ENCODE measurements at places on chromosomes 3 and 15.

- DNase-seq: peak; percentile 50
These were observed 28.8 kb upstream of the HDAC11 start for GRCh38 chr3:13451301-13451673.

- no peak for DNase-seq
These were observed 85.7 kb downstream of the MEGF11 start for GRCh38 chr15:66167854-66168253.

- DNase-seq: peak; percentile 35
These were observed 77.0 kb downstream of the EPHA3 start for GRCh38 chr3:89184151-89184995.

DNA sequence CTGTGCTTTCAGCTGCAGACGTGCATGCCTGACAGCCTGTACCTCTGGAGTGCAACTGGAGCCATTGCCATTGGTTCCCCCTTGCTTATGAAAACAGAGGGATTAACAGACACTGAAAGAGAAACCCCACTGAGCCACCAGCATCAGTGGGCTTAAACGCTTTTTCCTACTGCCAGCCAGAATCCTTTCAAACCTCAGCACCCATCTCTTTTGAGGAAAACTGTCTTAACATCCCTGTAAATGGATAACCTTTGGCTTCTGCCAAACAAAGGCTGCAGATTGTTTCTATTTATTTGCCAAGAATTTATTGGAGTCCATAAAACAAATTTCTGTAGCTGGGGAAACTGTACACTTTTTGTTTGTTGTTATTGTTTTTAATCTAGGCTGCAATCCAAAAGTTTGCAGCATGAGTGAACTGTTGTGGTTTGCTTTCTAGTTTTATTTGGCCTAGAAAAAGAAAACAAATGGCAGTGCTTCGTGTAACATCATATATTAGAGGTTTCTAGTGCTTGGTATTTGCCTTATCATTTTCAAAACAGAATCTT is 369.2 kb upstream of the IL12A start:
- peak; percentile 21 for DNase-seq

DNA sequence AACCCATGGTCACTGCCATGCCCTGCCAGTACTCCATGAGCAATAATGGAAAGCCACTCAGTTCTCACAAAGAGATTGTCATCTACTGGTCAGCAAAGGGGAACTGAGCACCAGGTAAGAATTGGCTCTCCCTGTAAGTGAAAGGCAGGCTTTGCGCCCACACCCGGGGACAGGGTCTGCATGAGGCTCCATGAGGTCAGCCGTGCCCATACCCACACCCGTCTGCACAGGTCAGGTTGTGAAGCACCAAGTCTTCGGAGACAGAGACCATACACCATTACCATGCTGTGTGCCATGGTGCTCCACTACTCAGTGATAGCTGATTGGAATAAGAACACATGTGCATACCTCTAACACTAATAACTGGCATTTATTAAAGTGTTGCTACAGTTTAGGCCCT is 322.9 kb downstream of the EPHB1 start:
- no peak for DNase-seq

DNA sequence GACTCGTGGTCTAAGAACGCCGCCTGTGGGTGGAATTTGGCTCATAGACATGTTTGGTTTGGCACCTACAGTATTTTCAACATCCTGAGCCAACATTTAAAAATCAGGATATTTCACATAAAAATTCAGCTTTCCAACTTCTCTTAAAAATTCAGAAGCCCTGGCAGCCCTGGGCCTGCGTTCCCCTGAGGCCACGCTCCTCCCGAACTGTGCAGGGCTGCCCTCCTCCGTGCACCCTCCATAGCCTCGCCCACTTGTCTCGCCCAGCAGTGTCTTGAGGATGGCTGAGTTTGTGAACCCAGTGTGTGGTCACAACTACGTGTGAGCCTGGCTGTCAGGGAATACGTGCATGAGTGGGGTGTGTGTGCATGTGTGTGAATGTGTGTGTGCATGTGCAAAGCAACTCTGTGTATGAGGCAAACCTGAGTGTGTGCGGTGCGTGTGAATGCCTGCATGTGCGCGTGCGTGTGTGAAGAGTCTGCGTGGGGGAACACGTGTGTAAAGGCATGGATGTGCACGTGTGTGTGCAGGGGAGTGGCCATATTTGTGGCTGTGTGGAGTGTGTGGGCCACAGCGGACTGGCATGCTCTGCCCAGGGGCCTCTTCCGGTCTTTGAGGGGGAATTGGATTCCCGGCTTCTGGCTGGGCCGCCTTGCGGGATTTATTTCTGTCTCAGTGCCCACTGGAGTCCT is 30.9 kb downstream of the PTH1R start:
- DNase-seq: peak; percentile 53

- DNase-seq: no peak
These were observed 35.9 kb upstream of the TFRC start for GRCh38 chr3:196117809-196118208.

DNA sequence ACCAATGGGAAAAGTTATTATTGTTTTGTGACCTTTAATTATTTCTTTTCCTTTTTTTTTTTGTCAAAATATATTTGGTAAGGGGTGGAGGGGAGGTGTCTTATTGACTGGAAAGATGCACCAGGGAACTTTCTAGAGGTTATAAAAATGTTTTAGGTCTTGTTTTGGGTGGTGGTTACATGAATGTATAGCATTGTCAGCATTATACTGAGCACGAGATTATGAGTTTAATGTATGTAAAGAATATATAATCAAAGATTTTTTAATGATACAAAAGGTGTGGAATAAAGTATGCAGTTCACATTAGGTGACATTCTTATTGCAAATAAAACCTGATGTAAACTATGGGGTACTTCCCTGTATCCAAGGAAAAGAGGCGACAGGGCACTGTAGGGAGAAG is 23.0 kb upstream of the MAP3K13 start:
- no peak for DNase-seq

DNA sequence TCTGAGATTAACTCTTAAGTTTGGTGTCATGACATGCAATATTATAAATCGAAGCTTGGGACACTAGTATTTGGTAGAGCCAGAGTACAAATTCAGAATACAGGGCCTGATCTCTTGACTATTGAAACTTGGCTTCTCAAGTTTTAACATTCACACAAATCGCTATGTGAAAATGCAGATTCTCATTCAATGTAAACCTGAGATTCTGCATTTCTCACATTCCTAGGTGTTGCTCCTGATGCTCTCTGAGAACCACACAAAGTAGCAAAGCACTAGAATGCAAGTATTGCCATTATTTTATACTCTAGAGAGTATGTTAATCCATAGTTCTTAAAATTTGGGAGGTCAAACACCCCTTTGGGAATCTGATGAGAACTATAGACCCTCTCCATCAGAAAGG is 47.9 kb downstream of the WDR49 start:
- DNase-seq: no peak

- peak; percentile 44 for DNase-seq
These were observed 1.4 kb downstream of the CACNA2D3 start for GRCh38 chr3:54123776-54124196.

- peak; percentile 31 for DNase-seq
These were observed 1.7 kb downstream of the TBC1D5 start for GRCh38 chr3:17740721-17741141.

DNA sequence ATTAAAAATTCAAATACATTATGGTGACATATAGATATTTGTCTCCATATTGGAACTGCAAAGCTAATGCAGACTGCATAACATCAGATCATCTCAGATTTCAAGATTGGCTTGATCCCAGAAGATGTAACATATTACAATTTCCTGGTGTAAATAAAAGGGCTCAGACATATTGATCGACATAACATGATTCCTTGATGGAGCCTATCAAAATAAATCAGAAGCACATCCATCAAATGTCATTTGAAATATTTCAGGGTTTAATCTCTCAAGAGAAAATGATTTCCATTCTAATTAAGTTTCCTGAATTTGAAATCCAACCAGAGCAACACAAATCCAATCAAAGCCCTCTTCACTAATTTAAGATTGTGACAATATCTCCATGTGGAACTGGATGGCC is 75.1 kb upstream of the UNC13C start:
- DNase-seq: no peak

- no peak for DNase-seq
These were observed 652.0 kb upstream of the NECTIN3 start for GRCh38 chr3:110419601-110420000.

- DNase-seq: no peak
These were observed 217.6 kb downstream of the SLCO3A1 start for GRCh38 chr15:92071045-92071634.

- peak; percentile 100 for DNase-seq
These were observed 17.3 kb upstream of the HRH1 start for GRCh38 chr3:11136830-11137626.

GRCh38 chr15:46174122-46174521 is 539.3 kb downstream of the SQOR start:
- no peak for DNase-seq

GRCh38 chr3:126859415-126860246 is 123.3 kb upstream of the PLXNA1 start:
- no peak for DNase-seq

DNA sequence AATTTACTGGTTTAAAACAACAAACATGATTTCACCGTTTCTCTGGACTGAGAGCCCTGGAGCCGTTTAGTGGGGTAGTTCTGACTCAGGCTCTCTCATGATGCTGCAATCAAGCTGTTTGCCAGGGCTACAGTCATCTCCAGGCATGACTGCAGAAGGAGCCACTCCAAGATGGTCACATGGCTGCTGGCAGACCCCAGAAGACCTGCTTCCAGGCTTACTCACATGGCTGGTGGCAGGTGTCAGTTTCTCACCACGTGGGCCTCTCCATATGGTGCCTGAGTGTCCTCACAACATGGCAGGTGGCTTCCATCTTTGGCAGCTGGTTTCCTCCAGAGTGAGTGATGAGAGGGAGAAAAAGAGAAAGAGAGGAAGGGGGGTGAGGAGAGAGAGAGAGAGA is 378.3 kb upstream of the RGMA start:
- DNase-seq: peak; percentile 16

DNA sequence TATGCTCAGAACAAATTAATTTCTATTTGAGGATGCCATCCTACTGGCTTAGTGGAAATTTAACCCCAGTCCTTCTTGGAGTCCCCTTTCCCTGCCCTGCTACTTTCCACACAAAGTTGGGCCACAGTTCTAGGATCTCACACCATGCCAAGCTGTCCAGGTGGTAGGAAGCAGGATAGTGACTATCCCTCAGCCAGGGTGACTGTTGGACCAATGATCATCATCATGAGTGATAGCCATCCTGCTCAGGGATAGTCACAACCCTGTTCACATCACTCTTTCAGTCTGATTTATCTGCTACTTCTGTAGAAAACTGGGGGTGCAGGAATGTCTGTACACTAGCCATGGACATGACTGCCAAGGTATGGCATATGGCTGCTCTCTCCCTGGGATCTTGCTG is 12.8 kb downstream of the HRG start:
- DNase-seq: no peak
